ENCODE measurements at places on chromosomes 1 and 21.

DNA sequence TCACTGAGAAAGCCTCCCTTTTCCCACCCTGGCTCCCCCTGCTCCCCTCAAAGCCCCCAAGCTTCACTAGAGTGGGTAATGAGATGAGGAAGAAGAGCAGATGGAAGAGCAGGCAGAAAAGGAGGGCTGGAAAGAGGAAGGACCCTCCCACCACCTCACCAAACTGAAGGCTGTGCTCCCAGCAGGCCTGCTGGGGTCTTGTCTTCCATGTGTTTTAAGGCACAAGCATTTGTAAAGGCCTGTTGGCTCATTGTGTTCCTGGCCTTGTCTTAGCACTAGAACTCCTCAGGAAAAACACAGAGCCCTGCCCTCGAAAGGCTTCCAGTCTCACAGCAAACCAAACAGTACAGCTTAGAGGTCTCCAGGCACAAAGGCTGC is 51.5 kb downstream of the TOMM20 start:
- DNase-seq: no peak

DNA sequence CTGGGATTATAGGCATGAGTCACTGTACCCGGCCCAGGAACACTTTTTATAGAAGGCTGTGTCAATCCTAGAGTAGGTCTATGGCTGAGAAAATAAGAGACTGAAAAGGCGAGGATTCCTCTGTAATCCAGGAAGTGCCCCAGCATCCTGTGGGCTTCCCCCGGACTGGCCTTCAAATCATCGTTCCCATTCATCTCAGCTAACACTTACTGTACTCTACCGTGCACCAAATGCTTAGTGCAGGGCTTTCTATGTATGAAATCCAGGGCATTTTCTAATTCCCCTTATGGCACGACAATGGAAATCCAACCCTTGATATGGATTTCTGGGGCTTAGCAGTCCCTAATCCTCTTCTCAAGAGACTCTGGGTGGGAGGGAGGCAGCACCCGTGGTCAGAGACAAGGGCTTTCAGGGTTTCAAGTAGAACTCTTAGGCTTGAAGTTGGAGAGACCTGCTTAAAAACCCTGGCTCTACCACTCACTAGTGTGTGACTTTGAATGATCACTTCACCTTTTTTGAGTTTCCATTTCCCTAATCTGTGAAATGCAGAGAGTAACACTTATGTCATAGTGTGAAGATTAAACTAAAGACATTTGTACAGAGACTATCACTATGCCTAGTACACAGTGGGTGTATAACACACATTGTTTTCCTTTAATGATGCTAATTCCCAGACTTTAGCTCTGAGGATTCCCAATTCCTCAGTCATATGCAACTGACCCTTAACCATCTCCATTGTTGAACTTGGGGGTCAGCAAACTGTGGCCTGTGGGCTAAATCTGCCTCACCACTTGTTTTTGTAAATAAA is 20.3 kb downstream of the MECR start:
- DNase-seq: no peak

GRCh38 chr1:66336641-66336990 is 197.3 kb upstream of the SGIP1 start:
- no peak for DNase-seq

GRCh38 chr1:99447721-99448120 is 183.4 kb downstream of the PLPPR4 start:
- no peak for DNase-seq

- no peak for DNase-seq
These were observed 148.7 kb downstream of the ADSS2 start for GRCh38 chr1:244302876-244303609.

- DNase-seq: no peak
These were observed 54.7 kb upstream of the MAN1A2 start for GRCh38 chr1:117312453-117313138.

- no peak for DNase-seq
These were observed 1135.9 kb downstream of the KCNT2 start for GRCh38 chr1:195472291-195472690.

DNA sequence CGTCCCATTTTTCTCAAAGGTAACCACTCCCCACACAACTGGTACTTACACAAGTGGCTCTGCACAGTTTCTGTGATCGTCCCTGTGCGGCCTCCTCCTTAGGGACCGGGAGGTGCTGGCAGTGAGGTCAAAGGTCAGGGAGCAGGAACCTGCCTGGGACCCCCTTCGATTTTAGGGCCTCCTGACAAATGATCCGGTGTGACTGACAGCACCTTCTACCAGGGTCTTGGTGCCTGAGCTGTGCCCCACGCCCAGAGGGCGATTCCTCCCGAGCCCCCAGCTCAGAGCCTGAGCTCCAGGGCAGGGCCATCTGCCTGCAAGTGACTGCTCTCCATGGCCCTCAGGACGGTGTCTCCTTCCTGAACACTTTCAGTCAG is 11.8 kb upstream of the TMEM240 start:
- DNase-seq: no peak

- no peak for DNase-seq
These were observed 7.8 kb downstream of the VANGL2 start for GRCh38 chr1:160407839-160408801.

DNA sequence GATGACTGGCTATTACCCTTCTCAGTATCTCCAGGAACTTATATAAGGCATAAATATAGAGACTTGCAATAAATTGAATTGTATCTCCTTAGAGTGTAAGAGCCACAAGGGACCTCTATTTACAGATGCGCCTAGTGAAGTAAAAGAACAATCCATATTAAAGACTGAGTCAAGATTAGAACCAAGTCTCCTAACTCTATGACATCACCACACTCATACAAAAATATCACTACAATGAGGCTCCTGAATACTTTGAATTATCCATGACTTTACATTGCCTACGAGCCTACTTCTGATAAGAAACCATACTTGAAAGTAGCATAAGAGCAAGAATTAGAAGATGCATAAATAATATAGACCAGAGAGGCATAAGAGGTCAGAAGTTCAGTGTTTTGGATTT is 18.8 kb downstream of the DPYD start:
- no peak for DNase-seq

DNA sequence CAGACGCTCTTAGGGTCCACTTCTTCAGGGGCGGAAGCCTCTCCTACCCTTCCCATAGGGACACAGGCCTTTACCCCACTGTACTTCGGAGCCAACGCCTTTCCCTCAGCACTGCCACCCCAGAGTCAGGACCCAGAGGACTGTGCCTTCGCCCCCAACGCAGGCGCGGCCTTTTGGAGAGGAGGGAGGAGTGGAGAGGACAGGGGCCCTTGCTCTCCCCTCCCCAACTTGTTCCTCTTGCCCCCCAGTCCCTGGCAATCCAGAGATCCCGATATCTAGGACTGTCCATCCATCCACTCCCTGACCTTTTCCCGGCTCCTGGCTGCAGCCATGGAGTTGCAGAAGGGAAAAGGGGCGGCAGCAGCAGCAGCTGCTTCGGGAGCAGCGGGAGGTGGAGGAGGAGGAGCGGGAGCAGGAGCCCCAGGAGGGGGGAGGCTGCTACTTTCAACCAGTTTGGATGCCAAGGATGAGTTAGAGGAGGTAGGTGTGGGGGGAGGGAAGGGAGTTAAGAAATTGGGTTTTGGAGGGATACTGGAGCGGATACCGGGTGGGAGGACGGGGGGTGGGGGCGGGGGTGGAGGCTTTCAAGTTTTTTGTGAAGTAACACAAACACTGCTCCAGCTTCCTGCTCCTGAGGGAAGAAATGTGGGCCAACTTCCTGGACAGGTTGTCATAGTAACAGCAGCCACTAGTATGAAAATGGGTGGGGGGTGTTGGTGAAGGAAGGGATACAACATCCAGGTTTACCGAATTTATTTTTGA is 636 bp downstream of the INTS3 start:
- DNase-seq: no peak

DNA sequence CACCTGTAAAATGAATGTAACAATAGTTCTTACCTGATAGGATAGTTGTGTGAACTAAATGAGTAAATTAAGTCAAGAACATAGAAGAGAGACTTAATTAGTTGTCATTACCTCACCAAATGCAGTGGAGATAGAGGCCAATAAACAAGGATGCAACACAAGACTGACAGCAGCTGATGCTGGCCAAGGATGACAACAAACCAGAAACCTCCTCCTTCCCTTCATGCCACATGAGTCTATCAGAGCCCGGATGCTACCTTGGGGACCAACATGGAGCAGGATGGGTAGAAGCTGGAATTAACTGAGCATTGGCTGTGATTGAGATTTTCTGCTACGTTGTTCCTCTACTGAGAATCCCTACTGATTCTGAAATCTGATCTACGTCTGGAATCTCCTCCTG is 30.3 kb upstream of the USP1 start:
- DNase-seq: no peak

DNA sequence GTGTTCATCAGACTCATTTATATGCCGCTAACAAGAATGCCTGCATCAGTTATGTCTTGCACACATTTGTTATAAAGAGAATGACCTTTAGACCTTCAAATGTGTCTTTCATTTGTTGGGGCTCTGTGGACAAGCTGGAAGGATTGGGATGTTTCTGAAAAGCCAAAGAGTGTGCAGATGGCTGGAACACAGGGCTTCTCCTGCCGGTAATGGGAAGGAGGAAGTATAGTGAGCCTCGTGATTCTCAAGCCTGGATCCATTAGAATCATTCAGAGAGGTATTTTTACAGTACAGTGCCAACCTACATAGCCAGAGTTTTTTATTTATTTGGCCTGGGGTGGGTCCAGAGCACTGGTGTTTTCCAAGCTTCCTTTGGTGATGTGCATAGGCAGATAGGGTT is 40.6 kb upstream of the ATP1A1 start:
- no peak for DNase-seq

- DNase-seq: peak; percentile 30
These were observed 14.7 kb upstream of the POFUT2 start for GRCh38 chr21:45302082-45303061.

DNA sequence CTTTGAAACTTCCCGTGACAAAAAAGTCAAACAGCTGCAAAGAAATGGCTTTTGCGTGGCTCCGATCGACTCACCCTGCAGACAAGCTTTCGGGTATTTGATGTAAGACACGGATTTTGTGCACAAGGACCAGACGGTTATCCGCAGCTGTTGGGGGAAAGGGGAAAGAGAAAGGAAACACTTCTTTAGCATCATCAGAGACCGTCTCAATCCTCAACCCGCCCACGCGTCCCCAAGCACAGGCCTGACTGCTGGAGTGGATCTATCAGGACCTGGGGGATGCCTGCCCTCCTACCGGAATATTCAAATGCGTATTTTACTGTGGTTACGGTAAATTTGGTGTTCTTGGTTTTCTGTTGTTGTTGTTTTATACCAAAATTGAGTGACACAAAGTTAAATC is 11.2 kb downstream of the WRAP73 start:
- DNase-seq: no peak

- DNase-seq: no peak
These were observed 158.6 kb downstream of the PGBD5 start for GRCh38 chr1:230267338-230268065.

DNA sequence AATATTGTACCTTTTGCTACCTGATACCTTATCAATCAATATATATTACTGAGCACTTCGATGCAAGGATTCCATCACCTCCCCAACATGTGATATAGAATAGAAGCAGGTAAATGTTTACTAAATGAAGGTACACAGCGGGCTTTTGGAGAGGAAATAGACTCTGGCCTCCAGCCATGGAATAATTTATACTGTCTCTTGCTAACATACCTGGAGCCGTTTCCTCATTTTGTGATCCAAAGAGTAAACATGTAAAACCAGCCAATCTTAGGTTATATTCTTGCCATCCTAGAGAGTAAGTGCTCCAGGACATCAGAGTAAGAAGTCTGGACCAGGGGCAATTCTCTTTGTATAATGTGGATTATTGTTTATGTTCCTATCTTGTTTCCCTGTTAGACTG is 39.4 kb downstream of the NDUFS5 start:
- no peak for DNase-seq

DNA sequence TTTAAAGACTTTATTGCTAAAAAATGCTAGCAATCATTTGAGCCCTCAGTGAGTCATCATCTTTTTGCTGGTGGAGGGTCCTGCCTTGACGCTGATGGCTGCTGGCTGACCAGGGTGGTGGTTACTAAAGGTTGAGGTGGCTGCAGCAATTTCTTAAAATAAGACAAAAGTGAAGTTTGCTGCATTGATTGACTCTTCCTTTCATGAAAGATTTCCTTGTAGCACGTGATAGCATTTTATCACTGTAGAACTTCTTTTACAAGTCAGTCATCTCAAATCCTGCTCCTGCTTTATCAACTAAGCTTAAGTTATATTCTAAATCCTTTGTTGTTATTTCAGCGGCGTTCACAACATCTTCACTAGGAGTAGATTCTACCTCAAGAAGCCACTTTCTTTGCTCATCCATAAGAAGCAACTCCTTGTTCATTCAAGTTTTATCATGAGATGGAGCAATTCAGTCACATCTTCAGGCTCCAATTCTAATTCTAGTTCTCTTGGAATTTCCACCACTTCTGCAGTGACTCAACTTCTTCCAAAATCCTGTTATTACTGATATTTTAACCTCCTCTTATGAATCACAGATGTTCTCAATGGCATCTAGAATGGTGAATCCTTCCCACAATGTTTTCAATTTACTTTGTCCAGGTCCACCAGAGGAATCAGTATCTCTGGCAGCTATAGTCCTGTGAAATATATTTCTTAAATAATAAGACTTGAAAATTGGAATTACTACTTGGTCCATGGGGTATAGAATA is 17.6 kb upstream of the RGS1 start:
- DNase-seq: no peak

GRCh38 chr1:2317230-2318065 is 73.9 kb downstream of the MORN1 start:
- DNase-seq: no peak

DNA sequence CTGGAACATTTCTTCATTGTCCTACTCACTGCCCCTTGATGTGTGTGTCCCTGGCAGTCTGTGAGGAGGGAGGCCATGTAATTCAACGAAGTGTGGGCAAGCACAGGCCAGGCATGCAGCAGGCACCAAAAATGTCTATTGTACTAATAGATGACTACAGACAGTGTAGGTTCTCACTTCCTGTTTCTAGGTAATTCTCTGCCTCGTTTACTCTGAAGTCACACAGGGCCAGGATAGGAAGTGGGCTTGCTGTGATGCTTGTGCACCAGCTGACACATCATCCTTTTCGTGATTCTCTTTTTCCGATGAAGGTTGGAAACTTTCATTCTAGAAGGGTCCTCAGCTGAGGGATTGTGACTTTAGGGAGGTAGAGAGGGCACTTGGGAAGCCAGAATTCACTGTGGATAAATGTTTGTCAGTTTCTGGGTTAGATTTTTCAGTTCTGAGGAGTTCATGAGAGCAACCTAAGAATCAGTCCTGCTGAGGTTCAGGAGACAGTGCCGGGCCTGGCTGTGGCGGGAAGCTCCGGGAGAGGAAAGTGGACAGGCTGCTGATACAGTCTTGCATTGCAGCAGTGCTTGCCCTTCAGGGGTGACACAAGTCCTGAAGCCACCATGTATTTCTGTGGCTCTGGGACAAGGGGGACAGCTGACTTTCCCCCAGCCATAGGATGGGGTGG is 4.3 kb upstream of the CSF1 start:
- DNase-seq: no peak

GRCh38 chr1:34290831-34291230 is 114.1 kb downstream of the C1orf94 start:
- DNase-seq: no peak

- DNase-seq: peak; percentile 49
These were observed 43.9 kb upstream of the LYST start for GRCh38 chr1:235910357-235911299.

GRCh38 chr1:229385853-229386456 is 43.1 kb upstream of the CCSAP start:
- DNase-seq: no peak

Measured in stimulated activated CD4-positive, alpha-beta T cell treated with anti-CD3 and anti-CD28 coated beads, TNF-alpha, amount 100 ng/mL, for 48 hours (primary cell).